ENCODE measurements at places on chromosomes 13 and 19.

- DNase-seq = no peak
Observed at GRCh38 chr19:45159210-45159970, 1.4 kb downstream of the NKPD1 start.

- DNase-seq = no peak
Observed at GRCh38 chr13:71368336-71368735, 498.7 kb downstream of the DACH1 start.

GRCh38 chr13:42971691-42972347, 20.2 kb downstream of the EPSTI1 start:
- peak; percentile 88 for DNase-seq

DNA sequence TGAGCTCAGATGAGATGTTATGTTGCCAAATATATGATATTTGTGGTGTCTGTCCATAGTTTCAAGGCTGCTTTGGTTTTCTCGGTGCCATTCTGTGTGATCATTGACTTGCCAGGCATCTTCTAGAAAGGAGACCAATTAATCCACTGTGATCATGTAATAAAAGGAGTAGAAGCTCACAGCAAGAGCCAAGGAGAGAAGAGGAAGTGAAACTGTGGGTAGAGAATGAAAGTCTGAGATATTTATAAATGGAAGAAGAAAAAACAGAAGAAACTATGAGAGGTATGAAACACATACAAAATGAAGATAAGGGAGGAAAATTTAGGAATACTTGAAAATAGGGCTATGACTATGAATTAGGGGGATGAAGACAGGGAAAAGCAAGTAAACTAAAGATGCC, 11.1 kb upstream of the ZNF613 start:
- no peak for DNase-seq

GRCh38 chr19:49692147-49692506, 1.2 kb downstream of the CPT1C start:
- DNase-seq = no peak

DNA sequence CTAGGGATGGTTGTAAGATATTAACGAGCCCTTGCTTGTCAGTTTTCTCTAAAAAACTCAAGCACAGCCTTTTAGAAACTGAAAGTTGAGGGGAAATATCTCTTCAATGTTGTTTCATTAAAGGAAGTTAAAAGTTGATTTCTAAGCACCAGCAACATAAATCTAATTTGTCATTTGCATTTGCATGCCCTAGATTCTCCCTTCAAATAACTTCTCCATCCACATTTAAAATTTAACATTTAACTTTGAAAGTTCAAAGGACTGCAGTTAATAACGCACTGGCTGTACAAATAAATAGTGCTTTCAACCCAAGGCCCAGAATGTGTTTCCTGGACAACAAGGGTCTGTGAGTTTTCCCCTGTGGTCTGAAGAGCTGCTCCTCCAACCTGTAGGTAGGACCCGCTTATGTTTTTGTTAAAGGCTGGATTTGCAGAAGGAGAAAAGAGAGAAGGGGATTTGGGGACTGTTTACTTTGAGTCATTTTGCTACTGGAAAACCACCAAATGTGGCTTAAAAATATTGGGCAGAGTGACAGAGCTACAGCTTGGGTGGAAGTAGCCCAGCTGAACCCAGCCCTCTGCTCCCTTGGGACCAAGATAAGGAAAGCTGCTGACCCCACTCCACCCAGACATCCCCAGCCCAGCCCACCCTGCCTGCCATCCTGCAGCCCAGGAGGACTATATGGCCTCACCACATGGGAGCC, 39.8 kb downstream of the TNFRSF19 start:
- peak; percentile 10 for DNase-seq

DNA sequence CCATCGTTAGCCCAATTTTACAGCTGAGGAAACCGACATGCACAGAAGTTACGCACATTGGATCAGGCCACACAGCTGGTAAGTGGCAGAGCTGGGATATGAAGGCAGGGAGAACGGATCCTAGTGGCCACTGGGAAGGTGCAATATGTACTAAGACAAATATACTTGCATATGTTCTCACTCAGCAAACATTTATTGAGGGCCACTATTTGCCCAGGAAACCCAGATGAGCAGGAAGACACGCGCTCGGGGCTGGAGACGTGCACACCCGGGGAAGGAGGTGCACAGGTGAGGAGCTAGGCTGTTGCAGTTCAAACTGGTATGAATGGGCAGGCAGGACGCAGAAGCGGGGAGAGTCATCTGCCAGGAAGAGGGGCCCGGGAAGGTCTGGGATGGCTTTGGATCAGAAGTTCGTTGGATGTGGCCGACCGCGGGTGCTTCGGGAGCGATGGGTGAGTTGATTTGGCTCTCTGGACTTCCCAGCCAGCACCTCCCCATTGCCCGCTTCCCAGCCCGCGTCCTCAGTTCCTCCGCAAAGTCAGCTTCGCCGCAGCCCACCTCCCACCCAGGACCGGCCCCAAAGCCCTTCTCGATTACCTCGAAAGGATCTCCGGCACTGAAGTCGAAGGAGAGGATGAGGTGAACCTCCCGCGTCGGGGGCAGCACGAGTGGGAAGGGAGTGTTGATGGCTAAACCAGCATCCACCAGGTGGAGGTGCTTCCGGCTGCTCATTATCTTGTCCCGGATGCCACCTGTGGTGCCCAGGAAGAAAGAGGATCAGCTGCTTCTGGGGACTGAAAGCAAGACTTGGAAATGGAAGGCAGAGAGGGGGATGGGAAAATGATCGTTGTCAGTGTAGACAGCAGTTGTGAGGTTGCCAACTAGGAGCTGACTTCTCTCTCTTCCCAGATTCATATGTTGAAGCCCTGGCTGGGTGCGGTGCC, 17.8 kb upstream of the CABP5 start:
- no peak for DNase-seq

DNA sequence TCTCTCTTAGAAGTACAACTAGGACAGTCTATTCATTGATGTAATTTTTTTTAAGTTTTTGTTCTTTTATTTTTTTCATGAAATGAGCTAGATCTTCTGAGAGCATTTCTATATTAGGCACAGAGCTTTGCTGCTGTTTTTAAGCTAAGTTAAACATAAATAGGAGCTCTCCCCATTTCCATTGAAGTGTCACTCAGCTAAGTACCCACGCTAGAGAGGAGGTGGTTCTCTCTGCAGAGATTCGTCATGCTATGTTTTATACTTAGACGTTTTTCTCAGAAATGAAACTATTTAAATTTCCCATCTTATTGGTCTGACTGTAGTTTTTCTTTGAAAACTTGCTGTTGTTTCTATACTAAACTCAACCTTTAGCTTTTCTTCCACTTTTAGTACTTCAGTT, 271.5 kb downstream of the PCDH9 start:
- DNase-seq = no peak

GRCh38 chr19:45117671-45118070, 24.7 kb downstream of the PPP1R37 start:
- DNase-seq = no peak

GRCh38 chr19:3250675-3251074, 26.2 kb downstream of the CELF5 start:
- peak; percentile 60 for DNase-seq

- no peak for DNase-seq
Observed at GRCh38 chr19:33804021-33804799, 7.5 kb downstream of the KCTD15 start.

DNA sequence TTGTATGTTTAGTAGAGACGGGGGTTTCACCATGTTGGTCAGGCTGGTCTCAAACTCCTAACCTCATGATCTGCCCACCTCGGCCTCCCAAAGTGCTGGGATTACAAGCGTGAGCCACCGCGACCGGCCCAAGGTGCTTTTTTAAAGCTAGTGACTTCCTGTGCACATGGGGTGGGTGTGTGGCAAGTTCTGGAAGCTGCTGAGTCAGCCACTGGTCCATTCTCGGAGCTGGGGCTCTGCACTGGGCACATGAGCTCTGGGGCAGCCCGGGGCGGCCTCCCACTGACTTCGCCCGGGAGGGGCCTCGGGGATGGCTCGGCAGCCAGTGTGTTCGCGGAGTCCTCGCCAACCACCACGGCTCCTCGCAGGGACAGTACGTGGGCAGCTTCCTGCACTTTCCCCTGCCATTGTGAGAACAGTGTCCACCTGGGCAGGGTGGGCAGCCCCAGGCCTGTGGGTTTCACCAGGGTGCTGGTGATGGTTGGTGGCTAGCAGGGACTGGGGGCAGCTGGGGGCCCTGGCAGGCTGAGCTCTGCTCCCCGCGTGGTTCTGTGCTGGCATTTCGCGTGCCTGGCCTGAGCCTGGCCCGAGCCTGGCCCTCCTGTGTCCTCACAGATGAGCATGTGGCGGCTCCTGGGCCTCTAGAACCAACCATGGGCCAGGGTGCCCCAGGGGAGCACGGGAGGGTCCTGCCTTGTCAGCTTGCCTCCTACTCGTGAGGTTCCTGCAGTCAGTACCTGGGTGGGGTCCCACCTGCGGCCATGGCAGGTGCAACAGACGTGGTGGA, 12.2 kb downstream of the CBARP start:
- DNase-seq = no peak

GRCh38 chr19:10439588-10439987, 19.2 kb downstream of the PDE4A start:
- no peak for DNase-seq

DNA sequence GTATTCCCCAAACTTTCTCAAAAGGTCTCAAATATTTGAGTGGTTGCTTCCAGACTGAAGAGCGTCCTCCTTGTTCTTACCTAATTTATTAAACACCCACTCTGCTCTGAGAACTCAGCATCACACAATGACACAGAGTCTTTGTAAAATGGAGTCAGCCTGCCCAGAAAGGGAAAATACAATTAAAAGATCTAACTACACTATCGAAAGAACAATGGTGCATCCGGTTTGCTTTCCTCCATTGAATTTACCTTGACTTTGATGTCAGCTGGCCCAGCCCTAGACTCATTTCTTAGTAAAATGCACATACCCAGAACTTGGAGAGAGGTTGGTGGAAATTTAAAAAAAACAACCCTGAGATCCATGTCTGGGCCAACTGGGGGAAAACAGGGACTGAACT, 120.7 kb upstream of the SERP2 start:
- no peak for DNase-seq

DNA sequence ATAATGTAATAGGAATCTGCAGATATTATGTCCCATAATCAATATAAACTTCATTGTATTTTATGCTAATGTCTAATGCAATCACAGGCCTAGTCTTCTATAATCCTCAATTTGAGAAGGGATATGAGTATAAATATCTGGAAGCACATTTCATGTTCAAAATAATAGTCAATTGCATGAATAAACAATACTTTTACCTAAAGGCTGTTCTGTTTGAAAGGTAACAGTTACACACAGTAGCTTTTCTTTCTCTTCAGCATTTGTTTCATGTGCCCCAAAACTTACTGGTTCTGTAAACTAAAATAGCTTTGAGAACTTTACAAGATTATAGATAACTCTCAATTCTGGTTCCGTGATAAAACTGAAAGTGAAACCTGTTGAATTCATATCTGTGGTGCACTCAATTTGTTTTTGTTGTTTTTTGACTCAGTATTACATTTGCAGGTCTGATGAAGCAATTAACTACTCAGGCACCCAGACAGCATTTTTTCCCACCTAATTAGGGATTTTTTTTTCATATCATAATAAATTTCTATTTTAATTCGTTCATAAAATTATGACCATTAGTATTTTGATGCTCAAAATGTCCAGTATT, 1193.8 kb downstream of the SLITRK1 start:
- DNase-seq = peak; percentile 4

GRCh38 chr19:46841458-46842083, 9.1 kb downstream of the AP2S1 start:
- DNase-seq = no peak

DNA sequence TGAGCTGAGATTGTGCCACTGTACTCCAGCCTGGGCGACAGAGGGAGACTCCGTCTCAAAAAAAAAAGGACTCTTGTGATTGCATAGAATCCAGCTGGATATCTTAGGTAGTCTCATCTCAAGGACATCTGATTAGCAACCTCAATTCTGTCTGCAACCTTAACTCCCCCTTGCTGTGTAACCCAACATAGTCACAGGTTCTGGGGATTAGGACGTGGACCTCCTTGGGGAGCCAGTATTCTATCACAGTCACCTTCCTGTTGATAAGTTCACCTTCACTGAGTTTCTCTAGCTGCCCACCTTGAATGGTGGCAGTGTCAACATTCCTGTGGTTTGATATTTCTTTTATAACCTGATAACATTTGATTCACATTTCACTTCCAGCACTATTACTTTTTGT, 27.2 kb downstream of the GPR18 start:
- DNase-seq = no peak

- DNase-seq = peak; percentile 99
Observed at GRCh38 chr19:19192078-19192882, at the start of the genes BORCS8 and RFXANK. TSS of gene BORCS8 (minus strand) at chr19:19192152. CDS start at chr19:19192117, 35 bp downstream. TSS of gene RFXANK (plus strand) at chr19:19192258. CDS start at chr19:19193947, 1,689 bp downstream.

- DNase-seq = no peak
Observed at GRCh38 chr19:11446271-11446651, 10.8 kb downstream of the PRKCSH start.

- no peak for DNase-seq
Observed at GRCh38 chr13:85170372-85170771, 628.8 kb downstream of the SLITRK6 start.

- DNase-seq = no peak
Observed at GRCh38 chr13:28322256-28322905, 172.5 kb downstream of the FLT1 start.

DNA sequence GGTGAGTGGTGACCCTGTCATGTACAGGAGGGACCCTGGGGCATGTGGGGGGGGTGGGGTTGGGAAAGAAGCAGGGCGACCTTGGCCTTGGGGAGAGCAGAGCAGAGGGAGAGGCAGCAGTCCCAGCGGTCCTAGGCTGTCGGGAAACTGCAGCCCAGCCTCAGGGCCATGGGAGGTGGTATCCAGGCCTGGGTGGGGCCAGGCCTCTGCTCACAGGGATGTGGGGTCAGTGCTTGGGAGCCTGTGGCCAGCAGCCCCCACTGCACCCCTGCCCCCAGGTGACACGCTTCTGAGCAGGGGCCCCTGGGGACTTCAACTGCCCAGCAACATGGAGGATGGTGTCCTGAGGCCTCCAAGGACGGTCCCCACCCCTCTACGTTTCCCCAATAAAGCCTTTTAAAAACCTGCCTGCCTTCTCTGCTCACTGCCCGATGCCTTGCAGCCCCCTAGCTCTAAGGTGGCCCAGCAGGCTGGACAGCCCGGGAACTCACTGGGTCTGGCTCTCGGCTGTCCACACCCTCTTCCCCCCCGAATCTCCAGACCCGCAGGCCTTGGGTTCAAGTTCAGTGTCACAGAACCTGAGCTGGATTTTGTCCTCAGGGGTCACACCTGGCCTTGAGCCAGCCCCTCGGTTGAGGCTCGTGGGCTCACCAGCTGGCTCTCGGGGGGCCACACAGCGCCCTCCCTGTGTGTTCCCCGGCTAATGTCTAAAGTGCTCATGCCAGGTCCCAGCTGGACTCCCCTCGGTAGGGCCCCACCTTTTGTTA, 6.9 kb downstream of the PNKP start:
- no peak for DNase-seq

GRCh38 chr19:38745316-38745715, 1.0 kb upstream of the CAPN12 start:
- DNase-seq = no peak

- DNase-seq = no peak
Observed at GRCh38 chr13:26882731-26883130, 122.1 kb upstream of the GPR12 start.

- DNase-seq = no peak
Observed at GRCh38 chr19:3216874-3217273, 7.6 kb upstream of the CELF5 start.
